ENCODE measurements at places on chromosomes 5 and 9.

GRCh38 chr5:134995850-134996402 is 28.2 kb downstream of the CATSPER3 start:
- no peak for DNase-seq

- DNase-seq, result no peak
Observed at GRCh38 chr5:14884062-14884612, 12.6 kb upstream of the ANKH start.

GRCh38 chr5:53373451-53374158 is 106.8 kb upstream of the FST start:
- DNase-seq, result no peak

GRCh38 chr5:3221432-3221831 is 374.2 kb upstream of the IRX1 start:
- no peak for DNase-seq

DNA sequence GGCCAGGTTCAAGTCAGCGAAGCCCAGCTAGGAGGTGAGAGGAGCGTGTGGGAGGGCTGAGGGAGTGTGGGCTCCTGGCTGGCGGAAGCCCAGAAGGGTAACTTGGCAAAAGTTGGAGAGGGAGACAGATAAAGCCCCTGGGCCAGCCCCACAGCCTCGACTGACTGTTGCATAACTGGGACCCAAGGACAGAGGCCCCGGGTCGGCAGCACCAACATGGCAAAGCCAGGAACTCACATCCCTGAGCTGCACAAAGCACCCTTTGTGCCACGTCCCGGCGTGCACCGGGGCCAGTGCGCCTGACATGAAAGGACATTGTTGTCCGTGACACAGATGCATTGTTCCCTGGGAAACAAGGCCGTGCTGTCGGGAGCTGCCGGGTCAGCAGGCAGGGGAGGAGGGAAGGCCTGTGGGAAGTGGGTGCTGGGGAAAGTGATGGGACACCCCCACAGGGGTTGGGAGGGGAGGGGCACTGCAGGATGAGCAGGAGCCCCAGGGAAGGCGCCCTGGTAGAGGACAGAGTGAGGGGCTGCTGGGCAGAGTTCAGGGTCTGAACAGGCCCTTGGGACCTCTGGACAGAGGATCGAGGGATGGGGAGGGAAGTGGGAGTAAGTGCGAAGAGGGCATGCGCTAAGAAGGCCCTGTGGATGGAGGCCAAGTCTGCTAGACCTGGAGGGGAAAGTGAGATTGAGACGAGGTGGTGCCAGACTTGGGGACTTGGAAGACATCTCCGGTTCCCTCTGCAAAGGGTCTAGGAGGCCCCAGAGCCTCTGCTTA is 13.0 kb upstream of the DPM2 start:
- DNase-seq, result no peak

Data from NCI-H2081 (cell line).